ENCODE measurements at places on chromosomes 7 and 10.

DNA sequence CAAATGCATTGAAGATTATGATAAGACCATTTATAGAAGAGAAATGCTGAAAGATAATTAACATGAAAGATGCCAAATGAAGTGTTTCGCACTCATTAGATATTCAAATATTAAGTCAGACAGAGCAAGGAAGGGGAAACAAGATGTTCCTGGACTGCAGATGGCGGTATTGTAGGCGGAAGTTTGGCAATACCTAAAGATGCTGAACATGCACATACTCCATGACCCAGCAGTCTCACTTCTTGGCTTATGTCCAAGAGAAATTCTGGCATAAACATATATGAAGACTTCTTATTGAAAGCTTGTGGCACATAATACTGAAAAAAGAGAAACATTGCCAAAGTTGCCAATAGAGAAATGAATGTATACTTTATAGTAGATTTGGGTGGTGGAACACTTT, 325.4 kb upstream of the SEMA3C start:
- no peak for DNase-seq

DNA sequence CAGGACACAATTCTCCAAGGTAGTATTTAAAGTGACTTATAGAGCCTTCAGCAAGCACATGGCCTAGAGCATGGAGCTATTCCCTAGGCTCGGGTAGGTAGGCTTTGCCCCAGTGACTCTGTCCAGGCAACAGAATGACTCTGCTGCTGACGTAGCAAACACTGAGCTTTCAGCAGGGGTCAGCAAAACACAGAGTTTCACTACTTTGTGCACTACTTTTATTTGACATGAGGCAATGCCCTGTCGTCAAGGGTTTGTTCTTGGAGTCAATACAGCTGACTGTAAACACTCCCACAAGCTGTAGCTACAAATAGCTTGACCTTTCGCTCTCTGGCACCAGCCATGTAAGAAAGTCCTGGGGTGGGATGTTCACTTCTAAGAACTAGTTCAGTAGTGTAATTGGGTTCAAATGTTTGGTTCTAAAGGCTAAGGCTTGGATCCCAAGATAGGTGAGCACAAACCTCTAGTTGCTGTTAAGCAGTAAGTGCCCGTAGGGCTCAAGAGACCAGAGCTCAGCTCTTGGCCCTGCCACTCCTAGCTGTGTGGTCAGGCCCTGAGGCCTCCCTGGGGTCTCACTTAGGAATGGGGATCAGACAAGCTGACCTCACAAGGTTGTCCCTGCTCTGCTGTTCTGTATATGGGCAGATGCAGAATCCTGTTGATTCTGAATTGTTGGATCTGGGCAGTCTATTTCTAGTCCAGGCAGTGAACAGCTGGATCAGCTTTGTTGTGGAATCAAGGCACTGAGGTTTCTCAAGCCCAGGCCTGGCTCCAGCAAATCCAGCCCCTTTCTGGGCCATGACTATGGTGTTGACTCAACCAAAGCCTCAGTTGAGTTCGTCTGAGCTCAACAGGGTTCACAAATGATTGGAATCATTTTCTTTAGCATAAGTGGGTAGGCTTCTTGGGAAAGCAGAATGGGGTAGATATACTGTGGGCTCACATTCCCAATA, 10.7 kb downstream of the NODAL start:
- no peak for DNase-seq

GRCh38 chr10:71966046-71967004, 2.1 kb downstream of the CHST3 start:
- DNase-seq = no peak

GRCh38 chr7:35424869-35425495, 171.1 kb upstream of the TBX20 start:
- peak; percentile 60 for DNase-seq

DNA sequence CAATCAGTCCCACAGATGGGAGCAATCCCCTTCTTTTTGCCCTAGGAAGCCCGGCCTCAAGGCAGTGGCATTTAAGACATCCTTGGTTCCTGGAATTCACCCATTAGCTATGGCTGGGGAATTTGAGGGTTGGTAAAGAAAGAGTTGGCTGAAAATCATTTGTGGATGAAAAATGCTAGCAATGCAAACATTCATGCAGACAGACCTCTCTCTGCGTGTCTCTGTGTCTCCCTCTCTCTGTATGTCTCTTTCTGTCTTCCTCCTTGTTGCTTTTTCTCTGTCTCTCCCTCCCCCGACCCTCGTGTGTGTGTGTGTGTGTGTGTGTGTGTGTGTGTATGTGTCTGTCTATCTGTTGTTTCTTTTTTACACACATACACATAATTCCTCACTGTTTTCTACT, 19.4 kb downstream of the LDB3 start:
- no peak for DNase-seq

DNA sequence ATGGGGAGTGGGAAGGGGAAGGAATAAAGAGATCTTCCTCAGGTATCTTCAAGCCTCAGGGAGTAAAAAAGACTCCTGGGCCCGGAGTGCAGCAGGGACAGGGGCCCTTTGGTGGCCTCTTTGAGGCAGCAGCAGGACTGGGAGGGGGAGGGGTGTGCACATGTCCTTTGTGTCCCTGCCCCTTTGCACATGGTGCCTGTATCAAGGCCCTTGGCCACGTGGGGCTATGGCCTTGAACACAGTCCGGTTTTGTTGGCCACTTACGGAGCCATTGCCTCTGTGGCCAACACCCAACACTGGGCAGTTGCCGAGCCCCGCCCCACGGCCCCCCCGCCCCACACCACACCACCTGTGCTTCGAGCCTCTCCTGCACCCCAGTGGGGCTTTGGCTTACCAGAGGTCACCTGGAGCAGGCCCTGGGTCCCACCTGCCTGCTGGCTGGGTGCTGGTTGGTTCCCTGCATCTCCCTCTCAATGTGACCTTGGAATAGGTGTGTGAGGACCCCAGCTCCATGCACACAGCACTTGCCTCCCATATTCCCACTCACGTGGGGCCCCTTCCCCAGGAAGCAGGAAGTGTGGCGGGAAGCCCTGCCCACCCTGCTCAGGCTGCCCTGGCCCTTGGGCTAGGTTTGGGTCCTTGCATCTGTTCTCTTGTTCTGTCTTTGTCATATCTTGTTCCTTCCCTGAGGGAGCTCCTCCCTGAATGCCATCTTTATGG, 5.4 kb downstream of the SAP25 start:
- DNase-seq = no peak

- no peak for DNase-seq
These were observed 15.2 kb downstream of the CALML5 start for GRCh38 chr10:5484205-5484604.

- DNase-seq = no peak
These were observed 25.9 kb downstream of the TNRC18 start for GRCh38 chr7:5397736-5398135.

DNA sequence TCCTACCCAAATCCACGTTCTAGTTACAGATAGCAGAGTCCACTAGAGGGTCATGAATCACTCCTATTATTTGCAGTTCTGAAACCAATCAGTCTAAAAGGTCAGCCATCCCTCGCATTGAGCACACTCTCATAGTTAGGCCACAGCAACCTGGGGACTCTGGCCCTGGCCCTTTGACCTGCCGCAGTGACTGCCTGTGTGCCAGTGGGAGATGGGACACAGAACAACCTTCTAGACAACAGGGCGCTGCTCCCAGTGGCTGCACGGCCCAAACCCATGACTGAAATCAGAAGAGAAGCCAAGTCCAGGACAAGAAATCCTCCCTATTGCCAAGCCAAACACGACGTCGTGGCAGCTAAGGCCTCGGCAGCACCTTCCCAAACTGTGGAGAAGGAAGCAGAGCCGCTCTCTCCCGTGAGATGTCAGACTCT, 158.5 kb downstream of the HERPUD2 start:
- DNase-seq = no peak

- DNase-seq = no peak
These were observed 30.7 kb upstream of the APBB1IP start for GRCh38 chr10:26407406-26407969.

- DNase-seq = no peak
These were observed 5.4 kb downstream of the POP7 start for GRCh38 chr7:100711369-100711768.

DNA sequence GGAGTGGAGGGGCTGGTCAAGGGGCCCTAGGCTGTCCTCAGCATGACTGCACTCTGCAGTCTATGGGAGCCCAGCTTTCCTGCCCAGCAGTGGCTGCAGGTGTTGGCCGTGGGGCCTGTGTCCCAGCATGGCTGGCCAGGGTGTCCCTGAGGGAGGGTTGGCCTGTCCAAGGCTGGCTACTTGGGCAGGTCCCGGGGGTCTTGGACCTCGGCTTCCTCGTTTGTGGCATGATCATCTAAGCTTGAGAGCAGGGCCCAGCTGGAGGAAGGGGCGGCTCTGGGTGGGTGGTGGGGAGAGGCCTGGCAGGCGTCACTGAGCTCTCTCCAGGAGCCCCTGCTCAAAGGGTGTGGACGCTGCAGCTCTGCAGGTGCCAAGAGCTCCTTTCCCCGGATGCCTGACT, 43.7 kb upstream of the CFAP46 start:
- DNase-seq = no peak

DNA sequence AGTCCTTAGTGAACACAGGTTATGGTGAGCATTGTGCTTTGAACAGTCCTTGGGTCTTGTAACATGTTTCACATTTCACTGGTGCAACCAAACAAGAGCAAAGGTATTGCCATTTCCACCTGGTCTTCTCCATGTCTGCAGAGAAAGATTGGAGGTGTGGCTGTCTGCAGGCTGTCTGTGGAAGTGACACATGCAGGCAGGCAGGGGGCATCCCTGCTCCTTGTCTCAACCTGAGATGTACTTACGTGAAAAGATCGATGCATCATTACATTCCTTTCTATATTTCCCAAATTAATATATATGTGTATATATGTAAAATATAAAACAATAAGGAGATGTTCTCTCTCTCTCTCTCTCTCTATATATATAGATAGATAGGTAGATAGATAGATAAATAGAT, 54.3 kb downstream of the LRRC18 start:
- no peak for DNase-seq

DNA sequence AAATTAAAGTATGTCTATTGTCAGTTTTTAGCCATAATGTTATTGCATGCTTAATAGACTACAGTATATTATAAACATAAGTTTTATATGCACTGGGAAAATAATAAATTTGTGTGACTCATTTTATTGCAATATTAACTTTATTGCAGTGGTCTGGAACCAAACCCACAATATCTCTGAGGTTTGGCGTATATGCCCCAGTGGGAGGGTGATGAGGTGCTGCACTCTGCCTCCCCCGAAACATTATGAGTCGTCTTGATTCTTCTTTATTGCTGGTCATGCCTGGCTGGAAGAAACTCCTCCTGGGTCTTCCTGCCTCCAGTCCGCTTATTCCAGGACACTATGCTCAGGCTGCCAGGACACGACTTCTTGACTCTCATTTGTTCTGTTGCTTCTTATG, 88.4 kb downstream of the MTPN start:
- no peak for DNase-seq

- DNase-seq = no peak
These were observed 10.4 kb upstream of the LMBR1 start for GRCh38 chr7:156903232-156903909.

DNA sequence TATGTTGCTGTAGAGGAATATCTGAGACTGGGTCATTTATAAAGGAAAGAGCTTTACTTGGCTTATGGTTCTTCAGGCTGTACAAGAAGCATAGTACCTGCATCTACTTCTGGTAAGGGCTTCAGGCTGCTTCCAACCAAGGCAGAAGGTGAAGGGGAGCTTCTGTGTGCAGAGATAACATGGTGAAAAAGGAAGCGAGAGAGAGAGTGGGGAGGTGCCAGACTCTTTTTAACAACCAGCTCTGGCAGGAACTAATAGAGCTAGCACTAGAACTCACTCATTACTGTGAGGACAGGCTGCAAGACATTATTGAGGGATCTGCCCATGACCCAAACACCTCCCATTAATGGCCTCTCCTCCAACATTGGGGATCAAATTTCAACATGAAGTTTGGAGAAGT, 94.5 kb downstream of the KIF20B start:
- no peak for DNase-seq

GRCh38 chr10:16909271-16909767, 92.1 kb upstream of the RSU1 start:
- DNase-seq = no peak

DNA sequence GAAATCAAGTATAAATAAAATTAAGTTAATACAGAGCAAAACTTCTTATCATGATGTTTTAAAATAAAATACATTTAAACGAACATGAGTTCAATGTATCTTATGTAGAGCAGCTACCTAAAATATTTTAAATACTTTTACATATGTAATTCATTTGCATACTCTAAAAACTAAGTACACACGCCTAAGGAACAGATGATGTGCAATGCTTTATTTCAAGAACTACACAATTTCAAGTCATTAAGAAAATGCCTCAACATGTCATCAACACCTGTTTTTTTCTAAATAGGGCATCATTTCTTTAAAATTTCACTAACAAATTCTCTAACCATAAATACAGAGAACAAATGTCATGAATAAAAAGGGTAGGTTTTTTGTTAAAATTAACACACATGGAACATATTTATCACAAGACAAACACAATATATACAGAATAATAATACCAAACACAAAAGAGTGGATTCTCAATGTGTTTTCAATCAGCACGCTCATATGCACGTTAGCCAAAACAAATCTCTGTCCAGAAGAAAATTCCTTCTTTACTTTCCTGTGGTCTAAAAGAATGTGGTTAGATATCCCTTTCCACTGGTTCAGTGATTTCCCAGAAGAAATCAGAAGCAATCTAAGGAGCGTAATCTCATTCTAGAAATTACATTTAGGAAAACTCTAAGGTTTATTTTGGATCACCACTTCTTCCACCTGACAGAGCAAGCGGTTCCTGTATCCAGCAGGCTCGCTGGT, 73.0 kb upstream of the PFKP start:
- DNase-seq = no peak

GRCh38 chr10:4725917-4726606, 99.9 kb upstream of the AKR1E2 start:
- no peak for DNase-seq
